ENCODE measurements at places on chromosomes 7 and 10.

DNA sequence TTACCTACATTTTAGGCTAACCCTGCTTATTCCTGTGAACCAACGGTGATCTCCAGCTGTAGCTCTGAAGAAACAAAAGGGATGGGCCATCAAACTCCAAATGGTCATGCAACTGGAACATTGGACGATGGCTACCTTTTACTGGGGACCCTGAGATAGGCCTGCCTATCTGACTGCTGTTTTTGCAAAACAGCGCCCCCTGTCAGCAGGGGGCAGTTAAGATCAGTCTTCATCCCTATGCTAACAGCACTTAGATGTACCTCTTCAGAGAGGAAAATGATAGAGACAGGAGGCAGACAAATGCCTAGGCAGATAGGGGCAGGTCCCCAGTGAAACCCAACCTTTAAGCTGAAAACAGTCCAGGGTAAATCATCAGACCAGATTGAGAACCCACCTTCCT is 1085.4 kb upstream of the SORCS1 start:
- DNase-seq, result no peak

DNA sequence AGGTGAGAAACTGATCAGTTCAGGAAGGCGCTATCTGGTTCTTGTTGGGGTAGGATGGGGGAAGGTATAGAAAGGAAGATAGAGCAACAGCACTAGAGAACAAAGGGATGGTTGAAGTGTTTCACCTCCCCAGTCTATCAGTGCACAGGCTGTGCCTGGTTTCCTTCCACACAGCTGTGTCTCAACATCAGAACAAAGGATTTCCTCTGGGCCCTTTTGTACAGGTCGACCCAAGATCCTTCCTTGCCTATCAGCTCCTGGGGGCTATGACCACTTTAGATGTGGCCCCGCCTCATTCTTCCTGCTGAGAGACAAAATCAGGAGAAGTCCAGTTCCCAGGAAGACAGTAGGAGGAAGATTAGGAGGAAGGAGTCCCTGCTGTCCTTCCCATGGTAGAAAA is 65.6 kb downstream of the NAMPT start:
- no peak for DNase-seq

DNA sequence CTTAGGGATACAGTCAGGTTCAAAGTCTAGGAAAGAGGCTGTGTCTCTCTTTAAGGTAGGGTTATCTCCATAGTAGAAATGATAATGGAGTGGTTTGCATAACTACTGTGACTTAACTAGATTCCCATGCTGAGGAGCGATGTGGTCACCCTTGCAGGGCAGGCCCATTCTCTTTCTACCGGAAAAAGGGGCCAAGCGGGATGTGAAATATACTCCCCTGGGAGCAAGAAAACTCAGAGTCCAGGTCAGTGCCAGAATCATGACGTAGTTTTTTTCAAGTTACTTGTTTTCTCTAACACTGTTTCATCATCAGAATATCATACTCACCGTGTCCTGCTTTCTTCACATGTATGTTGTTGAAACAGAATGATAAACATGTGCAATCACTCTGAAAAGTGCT is 649.0 kb upstream of the ANKRD30A start:
- DNase-seq, result no peak

GRCh38 chr7:37411444-37412034 is 37.1 kb downstream of the ELMO1 start:
- DNase-seq, result no peak

- DNase-seq, result no peak
Measured at GRCh38 chr10:78749200-78749599, 319.6 kb upstream of the ZMIZ1 start.

- DNase-seq, result no peak
Measured at GRCh38 chr10:91891125-91892001, 17.9 kb downstream of the FGFBP3 start.

GRCh38 chr10:14552015-14552414 is 221.3 kb upstream of the FRMD4A start:
- no peak for DNase-seq

DNA sequence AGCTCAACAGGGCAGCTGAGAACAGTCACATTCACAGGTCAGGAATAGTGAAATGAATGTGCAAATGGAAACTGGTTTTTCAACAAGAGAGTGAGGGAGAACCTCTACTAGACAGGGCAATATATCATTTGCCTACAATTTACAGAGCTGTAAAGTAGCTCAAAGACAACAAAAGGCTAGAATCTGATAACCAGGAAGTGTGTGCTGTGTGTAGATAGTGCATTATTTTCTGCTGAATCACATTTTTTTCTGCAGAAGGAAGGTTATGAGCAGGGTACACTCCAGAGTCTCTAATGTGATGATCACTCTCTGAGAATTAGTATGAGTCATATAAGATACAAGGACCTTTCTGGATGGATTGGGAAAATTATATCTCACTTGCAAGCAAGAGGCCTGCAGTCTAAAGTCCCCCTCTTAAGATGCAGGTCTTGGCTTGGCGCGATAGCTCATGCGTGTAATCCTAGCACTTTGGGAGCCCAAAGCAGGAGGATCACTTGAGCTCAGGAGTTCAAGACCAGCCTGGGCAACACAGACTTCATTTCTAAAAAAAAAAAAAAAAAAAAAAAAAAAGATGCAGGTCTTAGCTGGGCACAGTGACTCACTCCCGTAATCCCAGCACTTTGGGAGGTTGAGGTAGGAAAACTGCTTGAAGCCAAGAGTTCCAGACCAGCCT is 59.9 kb upstream of the COBL start:
- DNase-seq, result no peak

- no peak for DNase-seq
Measured at GRCh38 chr7:141624763-141625162, 73.6 kb downstream of the AGK start.

DNA sequence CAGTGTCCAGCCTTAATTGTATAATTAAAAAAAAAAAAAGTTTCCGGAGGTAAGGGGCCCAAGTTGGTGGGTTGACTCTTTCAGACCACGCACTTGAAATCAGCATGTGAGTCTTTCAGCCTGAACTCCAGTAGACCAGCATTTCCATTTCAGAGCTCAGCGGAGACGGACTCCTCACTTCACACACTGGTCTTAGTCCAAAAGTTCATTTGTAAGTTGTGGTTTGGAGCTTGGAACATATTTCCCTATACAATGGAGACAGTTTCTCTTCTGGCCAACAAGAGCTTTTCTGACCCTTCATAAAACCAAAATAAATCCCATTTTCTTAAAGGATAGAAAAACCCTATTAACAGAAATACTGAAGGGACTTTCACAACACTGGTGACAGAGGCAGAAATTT is 41.0 kb downstream of the ATXN7L1 start:
- DNase-seq, result no peak

GRCh38 chr10:35934642-35934995 is 292.5 kb upstream of the FZD8 start:
- peak; percentile 25 for DNase-seq

GRCh38 chr10:115082506-115082905 is 10.7 kb upstream of the ATRNL1 start:
- DNase-seq, result no peak

DNA sequence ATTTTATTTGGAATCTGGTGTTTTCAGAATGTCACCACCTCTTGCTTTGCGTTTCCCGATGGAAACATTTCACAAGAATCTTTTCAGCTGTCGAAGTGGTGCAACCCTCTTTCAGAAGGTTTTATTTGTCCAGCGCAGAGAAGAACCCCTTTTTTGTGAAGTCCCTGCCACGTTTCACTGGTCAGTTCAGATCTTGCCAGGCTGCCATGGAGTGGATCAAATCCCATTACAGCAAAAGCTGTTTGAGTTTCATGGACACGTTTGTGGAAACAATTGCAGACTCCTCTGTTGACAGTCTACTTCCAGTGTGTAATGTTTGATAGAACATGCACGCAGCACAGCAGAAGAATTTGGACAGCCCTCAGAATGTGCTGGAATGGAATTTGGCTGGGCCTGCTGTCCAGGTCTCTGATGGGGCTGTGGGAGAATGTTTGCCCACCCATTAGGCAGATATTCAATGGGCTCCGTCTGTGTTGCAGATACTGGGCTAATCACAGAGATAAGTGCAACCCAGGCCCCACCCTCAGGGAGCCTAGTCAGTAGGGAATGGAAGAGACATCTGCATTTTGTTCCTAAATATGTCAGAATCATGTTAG is 143.2 kb downstream of the GRK5 start:
- no peak for DNase-seq

DNA sequence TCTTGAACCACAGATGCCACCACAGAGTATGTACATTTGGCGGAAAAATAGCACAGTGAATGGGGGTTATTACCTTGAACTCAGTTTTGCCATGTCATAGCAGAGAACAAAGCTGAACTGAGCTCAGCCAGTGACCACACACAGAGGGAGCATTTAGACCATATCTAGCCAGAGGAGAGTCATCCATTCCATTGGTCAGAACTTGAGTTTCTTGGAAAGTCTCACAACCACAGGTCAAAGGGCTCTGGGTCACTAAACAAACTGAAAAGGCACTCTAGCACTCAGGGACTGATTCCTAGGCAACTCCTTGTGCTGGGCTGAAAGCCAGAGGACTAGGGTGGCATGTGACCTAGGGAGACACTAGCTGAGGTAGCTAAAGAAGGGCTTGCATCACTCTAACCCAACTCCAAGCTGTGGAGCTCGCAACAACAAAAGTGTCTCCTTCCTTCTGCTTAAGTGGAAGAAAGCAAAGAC is 239.7 kb upstream of the SEMA3D start:
- no peak for DNase-seq

- DNase-seq, result no peak
Measured at GRCh38 chr7:80847895-80848294, 71.0 kb downstream of the SEMA3C start.

- DNase-seq, result no peak
Measured at GRCh38 chr7:86149024-86149665, 494.6 kb upstream of the GRM3 start.

- DNase-seq, result no peak
Measured at GRCh38 chr10:120477021-120477742, 20.2 kb downstream of the PLPP4 start.

GRCh38 chr10:43922335-43923280 is 273.9 kb upstream of the ZNF32 start:
- DNase-seq, result no peak

GRCh38 chr10:63744060-63744941 is 223.1 kb downstream of the REEP3 start:
- DNase-seq, result no peak

- DNase-seq, result no peak
Measured at GRCh38 chr7:68422281-68422680, 1176.0 kb upstream of the AUTS2 start.

DNA sequence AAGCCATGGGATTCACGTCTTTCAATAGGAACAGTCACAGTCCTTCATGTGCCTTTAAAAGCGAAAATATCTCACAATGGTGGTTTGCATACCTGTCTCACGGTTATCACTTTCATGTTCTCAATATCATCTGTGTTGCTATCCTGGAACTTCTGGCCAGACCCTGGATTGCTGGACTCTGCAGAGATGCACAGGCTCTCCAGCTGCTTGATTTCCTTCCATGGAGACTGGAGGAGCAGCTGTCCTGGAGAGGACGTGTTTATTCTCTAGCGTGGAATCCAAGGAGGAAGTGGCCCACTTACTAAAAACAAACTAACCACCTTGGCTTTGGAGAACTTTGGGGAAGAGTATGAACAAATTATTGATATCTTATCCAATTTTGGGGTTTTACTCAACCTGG is 16.5 kb downstream of the BTBD16 start:
- DNase-seq, result no peak

GRCh38 chr10:128526791-128527375 is 400.7 kb upstream of the MKI67 start:
- peak; percentile 85 for DNase-seq

DNA sequence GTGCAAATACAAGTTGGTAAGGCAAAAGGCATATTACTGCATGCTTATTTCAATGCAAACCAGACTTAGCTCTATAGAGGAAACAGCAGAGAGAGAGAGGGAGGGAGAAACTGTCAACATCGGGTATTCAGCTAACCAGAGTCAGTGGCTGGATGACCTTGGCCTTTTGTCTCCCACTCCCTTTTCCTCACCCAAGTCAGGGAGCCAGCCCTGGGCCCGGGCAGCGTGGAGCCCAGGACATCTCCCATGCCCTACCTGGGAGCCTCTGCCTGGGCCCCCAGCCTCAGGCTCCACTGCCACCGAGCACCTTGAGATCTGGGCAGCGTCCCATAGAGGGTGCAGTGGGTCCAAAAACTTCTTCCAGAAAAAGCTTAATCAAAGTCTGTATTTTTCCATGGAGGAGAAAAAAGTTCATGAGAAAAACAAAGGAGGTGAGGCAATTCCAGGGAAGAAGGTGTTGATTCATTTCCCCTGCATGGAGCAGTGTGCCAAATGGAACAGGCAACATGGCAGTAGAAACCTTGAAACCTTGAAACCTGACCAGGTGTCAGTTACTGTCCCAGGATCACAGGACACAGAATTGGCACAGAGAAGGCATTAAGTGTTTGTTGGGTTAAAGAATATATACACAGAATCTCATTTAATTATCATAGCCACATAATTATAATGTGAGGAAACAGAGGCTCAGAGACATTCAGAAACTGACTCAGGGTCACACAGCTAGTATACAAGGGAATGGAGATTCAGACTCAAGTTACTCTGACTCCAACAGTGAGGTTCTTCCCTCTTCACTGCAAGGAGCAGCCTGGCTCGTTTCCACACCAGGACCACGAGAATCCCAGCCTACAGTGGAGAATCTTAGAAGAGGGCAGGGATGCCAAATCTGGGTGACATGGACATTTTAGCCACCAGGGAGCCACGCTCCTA is 5.8 kb upstream of the NCOA4 start:
- DNase-seq, result no peak

DNA sequence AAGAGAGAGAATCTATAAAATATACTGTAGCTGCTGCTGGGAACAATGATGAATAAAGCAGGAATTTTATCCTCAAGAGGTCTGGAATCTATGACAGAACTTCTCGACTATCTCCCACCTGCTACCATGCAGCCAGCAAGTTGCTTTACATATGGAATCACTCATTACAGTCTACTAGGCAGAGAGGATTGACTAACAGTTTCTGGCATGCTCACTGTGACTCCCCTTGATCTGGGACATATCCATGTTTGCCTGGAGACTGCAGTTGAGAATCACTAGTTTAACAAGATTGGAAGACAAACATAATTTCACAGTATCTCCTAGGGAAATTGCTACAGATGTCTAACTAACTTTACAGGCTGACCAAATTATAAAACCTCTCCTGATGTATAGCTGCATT is 13.3 kb downstream of the GPR37 start:
- no peak for DNase-seq

DNA sequence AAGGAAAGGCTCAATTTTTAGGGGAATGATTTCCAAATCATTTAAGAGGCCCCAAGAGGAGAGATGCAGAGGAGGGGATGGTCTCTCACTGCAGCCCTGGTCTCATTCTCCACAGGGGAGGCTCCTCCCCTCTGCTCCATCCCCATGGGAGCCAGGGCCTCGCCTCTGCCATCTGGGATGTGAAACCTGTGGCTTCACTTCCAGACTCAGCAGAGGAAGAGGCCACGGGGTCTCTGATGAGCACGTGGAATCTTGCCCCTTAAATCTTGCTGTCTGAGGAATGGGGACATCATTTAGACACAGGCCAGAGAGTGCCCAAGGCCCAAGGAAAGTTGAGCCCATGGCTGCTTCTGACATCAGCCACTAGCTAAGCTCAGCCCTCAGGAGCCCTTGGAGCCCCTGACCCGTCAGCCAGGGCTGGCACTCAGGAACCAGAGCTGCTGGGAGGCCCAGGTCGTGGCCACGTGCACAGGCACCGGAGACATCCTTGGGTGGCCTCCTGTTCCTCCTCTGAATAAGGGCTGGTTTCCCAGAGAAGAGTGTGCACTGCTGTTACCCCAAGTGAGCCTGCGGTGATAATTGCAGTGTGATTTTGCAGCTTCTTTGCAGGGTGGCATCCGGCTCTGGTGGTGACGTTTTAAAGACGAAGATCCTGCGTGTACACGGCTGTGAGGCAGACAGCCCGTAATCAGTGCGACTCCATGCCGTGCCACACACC is 50.5 kb downstream of the VIPR2 start:
- no peak for DNase-seq
